SK-MEL-5 (cell line): ENCODE measurements at places on chromosomes 1 and 21. TPM values are rescaled to one million over a fixed set of nuclear protein-coding genes. Genes with fewer than 3 reads are reported as not detected.

DNA sequence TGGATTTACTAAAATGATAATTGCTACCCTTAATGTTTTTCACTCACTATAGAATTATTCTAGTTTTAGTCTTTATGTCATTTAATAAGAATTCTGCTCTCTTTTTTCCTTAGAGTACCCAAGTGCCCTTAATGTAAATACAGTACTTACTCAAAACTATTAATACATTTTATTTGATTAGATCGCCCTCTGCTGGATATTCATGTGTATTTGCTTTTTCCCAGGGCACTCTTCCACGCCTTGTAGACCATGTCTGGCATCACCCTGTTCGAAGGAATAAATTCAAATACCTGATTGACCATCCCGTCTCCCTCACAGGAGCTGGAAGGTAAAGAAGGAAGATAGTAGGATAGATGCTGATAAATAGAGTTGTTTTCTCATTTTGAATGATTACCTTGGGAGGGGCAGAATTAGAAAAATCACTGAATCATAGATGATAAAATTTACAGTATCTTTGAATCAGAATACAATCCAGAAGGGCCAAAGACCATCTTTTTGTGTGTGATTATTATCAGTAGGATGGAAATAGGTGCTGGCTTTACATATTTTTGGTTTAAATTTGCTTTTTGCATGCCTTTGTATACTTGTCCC, 4.1 kb downstream of the AXDND1 start:
- DNase-seq = peak; percentile 81

DNA sequence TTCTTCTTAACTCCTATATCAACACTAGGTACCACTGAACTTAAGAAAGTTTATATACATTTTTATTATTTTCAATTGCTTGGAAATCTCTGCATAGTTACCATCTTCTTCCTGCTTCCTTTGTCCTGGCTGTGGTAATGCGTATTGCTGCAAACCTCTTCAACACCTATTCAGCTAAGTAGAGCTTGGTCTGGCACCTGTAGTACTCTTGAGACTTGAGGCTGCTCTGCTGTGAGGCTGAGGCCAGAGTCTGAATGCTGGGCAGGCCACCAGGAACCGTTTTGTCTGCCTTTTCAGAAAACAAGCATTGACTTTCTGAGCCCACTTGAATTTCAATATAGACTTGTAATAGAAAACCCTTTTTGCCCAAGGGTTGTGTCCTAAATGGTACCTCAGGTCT, 52.0 kb upstream of the RGS2 start:
- no peak for DNase-seq

GRCh38 chr1:219427403-219427802, 185.5 kb downstream of the ZC3H11B start:
- DNase-seq = no peak

- DNase-seq = no peak
Measured at GRCh38 chr21:40269239-40269638, 402.0 kb downstream of the PCP4 start.

DNA sequence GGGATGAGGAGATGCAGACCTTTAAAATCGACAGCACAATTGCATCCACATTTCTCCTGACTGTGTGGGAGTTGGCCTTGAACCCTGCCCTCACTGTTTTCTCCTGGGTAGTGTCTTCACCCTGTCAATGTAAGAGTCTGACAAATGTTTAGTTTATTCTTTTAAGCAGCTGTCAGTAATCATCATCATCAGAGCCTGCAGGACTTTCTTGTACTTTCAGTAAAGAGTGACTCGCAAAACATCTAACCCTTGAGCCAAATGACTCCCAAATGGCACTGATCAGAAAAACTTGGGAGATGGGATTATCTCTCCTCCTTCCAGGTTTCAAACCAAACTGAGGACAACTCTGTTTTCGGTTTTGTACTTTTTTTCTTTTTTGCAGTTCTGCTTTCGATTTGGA, 460.2 kb downstream of the KIF26B start:
- DNase-seq = no peak

- DNase-seq = no peak
Measured at GRCh38 chr1:179820226-179820970, 57.2 kb downstream of the TOR1AIP2 start.

DNA sequence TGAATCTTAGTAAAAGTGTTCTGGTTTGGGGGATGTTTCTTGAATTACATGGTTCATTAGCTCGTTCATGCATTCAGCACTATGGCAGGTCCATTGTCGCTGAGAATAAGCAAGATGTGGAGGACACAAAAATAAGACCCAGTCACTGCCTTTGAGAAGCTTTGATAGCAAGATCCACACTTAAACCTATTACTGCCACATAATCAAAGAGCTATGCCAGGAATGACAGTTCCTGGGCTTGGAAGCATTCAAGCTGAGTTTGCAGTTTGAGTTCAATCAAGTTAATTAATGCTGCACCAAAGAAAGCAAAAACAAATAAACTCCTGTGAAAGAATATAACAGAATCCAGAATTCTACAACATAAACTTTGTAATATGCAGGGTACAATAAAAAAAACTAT, 131.8 kb downstream of the MIS18A start:
- DNase-seq = no peak

DNA sequence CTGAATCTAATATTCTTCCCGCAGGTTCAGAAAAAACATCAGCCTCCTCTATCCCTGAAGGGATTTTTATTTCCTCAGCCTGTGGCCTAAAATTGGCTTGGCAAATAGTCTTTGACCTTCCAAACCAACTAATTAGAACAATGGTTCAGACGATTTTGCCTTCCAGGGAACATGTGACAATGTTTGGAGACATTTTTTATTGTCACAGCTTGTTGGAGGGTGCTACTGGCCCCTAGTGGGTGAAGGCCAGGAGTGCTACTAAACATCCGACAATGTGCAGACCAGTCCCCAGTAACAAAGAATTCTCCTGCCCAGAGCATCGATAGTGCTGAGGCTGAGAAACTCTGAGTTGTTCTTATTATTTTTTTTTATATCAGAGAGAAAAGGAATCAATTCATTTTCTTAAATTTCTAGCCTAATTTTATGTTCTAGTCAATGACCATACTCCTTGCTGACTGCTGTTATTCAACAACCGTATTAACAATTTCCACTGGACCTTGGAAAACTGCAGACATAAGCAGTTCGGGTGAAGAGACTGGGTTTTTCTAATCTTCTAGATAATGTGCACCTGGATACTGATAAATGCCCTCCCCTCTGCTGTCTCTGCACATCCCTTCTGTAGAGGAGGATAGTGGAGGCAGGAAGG, 280.7 kb downstream of the LMX1A start:
- DNase-seq = peak; percentile 60

DNA sequence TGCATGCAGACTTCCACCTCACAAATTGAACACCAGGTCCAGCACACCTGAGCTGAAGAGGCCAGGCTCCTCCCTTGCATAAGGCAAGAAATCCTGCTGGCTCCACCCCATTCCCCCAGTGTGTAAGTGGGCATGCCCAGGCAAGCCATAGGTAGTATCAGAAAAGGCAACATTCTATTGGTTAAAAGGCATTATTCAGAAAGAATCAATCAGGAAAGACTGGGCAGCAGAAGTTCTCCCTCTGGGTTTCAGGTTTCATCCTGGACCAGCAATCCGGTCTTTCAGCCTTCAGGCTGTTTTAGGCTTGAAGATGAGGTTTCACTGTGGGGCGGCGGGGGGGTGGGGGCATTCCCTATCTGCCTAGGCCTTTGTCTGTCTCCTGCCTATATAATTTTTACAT, 42.0 kb upstream of the LHX8 start:
- no peak for DNase-seq

GRCh38 chr1:176174108-176174507, 33.0 kb downstream of the COP1 start:
- DNase-seq = no peak

DNA sequence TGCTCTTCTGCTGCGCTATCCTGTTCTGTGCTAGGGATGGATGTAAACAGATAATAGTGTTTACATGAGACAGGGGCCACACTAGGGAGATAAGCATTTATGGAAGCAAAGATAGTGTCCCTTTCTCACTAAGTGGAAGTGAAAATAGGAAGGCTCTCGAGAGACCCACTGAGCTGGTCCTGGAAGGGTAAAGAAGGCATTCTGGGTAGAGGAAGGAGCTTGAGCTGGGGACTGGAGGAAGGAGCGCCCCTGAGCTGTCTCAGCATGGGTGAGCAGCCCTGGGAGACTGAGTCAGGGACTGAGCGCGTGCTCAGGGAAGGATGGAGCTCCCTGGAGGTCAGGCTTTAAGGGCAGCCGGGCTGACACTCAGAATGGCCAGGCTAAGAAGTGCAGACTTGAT, 93.3 kb downstream of the IGSF21 start:
- no peak for DNase-seq

DNA sequence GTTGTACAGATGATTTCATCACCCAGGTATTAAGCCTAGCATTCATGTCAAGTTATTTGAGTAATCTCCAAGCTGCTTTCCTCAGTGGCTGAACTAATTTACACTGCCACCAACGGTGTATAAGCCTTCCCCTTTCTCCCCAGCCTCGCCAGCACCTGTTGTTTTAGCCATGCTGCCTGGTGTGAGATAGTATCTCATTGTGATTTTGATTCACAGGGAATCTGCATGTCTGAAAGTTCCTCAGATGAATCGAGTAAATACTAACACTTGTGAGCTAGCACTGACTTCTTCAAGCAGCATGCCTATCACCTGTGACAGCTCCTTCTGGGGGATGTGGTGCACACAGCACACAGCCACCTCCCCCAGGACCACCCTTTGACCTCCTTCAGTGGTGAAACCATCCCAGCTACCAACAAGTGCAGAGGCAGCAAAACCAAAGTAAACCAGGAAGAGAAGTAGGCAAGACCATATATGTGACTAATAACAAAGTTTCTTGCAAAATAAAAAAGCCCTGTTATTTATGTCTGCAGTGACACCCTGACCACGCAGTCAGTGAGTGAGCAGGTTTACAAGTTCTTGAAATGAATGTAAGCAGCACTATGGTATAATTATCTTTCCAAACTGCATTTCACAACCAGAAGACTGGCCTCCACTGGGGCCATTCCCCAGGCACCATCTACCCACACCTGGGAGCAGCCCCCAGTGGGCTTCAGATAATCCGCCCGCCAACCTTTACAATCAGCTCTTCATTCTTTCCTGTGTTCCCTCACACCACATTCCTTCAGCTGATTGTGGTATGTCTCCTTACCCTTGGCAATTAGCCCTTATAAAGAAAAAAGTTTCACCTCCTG, 173.8 kb downstream of the ETS2 start:
- no peak for DNase-seq

GRCh38 chr21:32382108-32382644, 10.6 kb downstream of the URB1 start:
- DNase-seq = no peak

- no peak for DNase-seq
Measured at GRCh38 chr1:172812118-172812517, 153.2 kb downstream of the FASLG start.

GRCh38 chr1:109371341-109371739, 26.4 kb downstream of the SORT1 start:
- peak; percentile 53 for DNase-seq

DNA sequence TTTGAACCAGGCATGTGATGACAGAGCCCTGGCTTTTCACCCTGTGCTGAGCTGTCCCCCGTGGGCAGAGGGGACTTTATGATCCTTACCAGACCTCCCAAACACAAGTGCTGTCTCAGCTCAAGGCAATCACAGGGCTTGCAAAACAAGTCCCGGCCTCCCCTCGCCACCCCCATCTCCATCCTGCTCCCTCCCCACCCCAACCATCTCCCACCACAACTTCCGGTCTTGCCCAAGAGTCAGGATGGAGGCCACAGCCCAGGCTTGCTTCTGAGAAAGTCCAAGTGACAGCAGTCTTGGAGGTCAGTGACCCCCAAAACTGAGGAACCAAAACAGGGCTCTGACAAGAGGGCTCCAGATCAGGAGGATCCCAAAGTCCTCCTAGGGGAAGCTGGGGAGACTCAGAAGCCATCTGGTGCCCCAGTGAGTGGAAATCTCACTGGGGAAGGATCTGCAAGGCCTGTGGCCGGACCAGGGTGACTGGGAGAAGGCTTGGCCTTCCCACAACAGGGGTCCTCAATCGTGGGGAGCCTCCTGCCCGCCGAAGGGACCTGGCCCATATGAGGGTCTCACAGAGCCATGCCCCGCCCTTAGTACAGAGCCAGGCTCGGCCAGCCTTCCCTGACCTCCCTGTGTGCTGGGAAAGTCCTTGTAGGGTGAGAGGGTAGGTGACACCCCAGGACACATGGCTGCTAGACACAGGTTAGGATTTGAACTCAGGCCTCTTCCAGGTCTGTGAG, 4.5 kb upstream of the SDC3 start:
- DNase-seq = no peak

- peak; percentile 68 for DNase-seq
Measured at GRCh38 chr1:243325305-243325890, 69.6 kb downstream of the SDCCAG8 start.

- no peak for DNase-seq
Measured at GRCh38 chr1:75470448-75470847, 140.5 kb downstream of the SLC44A5 start.

The TRIM33 gene
- total RNA-seq = 34.7 and 38.8 TPM in 2 replicates

The RGS13 gene
- not detected in 2 replicates for total RNA-seq

The FCRL2 gene
- total RNA-seq = 0.03 TPM in 1 of 2 replicates, not detected in the other

The S100A7A gene
- not detected in 2 replicates for total RNA-seq

The TARDBP gene
- 27.5 and 41.2 TPM in 2 replicates for total RNA-seq

The RNPC3 gene
- total RNA-seq = 5.5 and 6.1 TPM in 2 replicates

The RBM11 gene
- total RNA-seq = 1.6 and 2.0 TPM in 2 replicates

The NECTIN4 gene
- 0.11 and 0.21 TPM in 2 replicates for total RNA-seq

The LORICRIN gene
- not detected in 2 replicates for total RNA-seq

The TMEM82 gene
- not detected in 2 replicates for total RNA-seq

The NR1I3 gene
- not detected in 2 replicates for total RNA-seq
